ENCODE measurements at places on chromosomes 7 and 10. TPM values are rescaled to one million over a fixed set of nuclear protein-coding genes. Genes with fewer than 3 reads are reported as not detected.

The CLCN1 gene
- 0.23 TPM for polyA plus RNA-seq

The CLDN4 gene
- 83.9 TPM for polyA plus RNA-seq

The NPC1L1 gene
- 3.9 TPM for polyA plus RNA-seq

The GPR15LG gene
- 0.53 TPM for polyA plus RNA-seq
